ENCODE measurements at places on chromosomes 6 and 20.

DNA sequence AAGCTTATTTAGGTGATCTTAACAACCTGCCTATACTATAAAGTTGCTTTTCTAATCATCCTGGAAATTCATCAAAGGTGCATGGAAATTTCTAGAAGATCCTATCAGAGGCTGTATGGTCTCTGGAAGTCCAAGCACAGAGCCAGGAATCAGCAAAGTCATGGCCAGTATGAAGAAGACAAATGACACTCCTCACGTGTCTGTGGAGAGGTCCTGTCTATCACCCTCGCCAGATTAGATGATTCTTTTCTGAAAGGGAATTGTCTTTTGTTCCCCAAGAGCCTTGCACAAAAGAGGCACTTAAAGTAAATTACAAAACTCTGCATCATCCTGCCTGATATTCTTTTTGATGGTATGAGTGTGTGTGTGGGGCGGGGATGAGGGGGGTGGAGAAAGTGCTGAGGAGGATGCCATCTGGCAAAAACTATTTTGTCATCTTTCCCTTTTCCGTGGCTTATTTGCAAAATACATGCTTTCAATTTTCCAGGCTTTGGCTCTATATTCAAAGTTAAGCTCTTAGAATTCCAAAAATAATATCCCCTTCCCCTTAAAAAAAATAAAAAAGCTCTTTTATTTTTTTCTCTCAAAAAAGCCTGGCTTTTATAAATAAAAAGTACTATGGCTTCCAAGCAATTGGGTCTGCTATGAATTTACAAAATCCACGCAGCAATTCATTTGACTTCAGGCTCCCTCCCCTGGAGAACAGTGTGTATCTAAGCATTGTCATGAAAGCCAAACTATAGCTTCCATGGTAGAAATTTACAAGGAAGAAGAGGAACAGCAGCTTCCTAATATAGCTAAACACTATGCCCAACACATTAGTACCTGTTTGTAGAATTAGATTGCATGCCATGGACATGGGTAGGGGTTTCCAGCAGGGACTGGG, 185.2 kb upstream of the ARG1 start:
- no peak for DNase-seq

DNA sequence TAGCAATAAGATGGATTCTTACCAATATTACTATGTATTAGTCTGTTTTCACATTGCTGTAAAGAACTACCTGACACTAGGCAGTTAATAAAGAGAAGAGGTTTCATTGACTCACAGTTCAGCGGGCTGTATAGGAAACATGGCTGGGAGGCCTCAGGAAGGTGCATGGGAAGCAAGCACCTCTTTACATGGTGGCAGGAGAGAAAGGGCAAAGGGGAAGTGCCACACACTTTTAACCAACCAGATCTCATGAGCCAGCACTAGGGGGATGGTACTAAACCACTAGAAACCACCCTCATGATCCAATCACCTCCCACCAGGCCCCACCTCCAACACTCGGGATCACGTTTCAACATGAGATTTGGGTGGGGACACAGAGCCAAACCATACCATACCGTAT, 40.7 kb upstream of the CCDC167 start:
- no peak for DNase-seq

DNA sequence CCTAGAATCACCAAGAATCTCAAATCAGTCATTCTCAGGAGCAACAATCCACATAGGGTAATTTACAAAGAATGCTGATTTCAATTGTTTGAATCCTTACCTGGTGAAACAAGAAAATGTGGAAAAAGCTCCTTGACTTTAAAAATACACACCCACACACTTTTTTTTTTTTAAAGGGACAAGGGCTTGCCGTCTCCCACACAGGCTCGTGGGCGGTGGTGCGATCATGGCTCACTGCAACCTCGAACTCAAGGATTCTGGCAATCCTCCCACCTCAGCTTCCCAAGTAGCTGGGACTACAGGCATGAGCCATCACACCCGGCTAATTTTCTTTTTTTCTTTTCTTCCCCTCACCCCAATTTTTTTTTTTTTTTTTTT, 30.7 kb downstream of the PARD6B start:
- DNase-seq, result no peak

DNA sequence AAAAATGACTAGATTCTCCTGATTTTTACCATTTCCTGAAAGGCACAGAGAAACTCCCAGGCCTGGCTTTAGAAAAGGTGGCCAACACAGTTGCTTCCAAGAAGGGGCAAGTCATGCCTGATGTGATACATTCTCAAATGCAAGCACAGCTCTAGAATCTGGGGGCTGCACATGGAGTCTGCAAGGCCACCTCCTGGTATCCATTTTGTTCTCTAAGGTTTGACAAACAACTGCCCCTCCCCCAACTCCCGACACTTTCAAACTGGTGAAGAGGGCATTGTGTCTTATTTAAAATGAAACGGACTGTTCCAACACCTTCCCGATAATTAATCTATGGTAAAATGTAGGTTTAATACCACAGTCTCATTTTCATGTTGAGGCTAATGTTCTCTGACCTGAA, 220.2 kb upstream of the CEP162 start:
- DNase-seq, result no peak

- DNase-seq, result no peak
Observed at GRCh38 chr6:159450815-159451465, 242.1 kb downstream of the SOD2 start.

DNA sequence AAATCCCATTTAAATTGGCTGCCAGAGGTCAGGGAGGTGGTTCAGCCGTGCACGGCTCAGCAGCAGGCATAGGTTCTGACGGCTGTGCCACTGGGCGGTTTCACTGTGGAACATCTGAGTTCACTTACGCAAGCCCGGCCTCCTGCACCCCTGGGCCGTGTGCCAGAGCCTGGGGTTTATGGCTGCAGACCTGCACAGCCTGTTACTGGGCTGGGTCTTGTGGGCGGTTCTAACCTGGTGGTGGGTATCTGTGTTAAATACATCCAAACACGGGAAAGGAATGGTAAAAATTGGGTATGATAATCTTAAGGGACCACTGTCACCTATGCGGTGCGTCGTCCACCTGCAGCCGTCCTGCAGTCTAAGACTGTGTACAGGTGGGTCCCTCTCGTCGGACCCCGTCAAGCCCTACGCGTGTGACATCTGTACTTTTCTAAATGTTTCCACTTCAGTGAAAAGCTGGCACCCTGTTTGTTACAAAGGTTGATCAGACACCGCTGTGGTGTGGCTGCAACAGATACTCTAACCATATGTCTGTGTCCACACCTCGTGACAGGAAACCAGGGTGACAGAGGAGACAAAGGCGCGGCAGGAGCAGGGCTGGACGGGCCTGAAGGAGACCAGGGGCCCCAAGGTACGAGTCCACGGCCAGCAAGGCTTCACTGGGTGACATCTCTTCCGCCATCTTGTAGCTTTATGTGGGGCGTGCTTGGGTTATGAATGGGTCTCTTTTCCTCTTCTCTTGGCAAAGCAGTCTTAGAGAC, 21.5 kb downstream of the COL9A3 start:
- DNase-seq, result no peak

GRCh38 chr6:89941031-89941762, 46.9 kb downstream of the GJA10 start:
- DNase-seq, result no peak

Measured in activated CD4-positive, alpha-beta T cell treated with anti-CD3 and anti-CD28 coated beads, Interleukin-2, amount 50 U/mL, for 4 hours (primary cell).